Hematopoietic multipotent progenitor cell treated with erythropoietin and hydrocortisone succinate and interleukin-3 and kit ligand, for 8 days (in vitro differentiated cells): ENCODE measurements at places on chromosomes 2 and 18.
A peak's percentile ranks its signal among the peaks of the same experiment; 100 is the strongest.

DNA sequence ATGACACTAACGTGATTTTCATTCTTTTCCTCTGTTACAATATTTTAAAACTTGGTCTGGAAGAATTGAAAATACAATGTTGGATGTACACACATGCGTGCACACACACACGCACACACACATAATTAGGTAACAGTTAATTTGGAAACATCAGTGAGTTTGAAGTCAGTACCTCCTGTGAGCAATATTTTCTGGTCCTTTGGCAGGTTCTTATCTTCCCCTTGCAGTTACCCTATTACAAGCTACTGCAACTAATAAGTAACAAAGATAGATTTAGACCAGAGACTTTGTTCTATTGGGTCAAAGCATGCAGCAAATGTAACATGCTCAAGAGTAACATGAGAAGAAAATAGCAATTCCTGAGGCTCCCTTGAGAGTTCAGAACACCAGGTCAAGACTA, 73.3 kb downstream of the ZNF385B start:
- DNase-seq = peak; percentile 66

DNA sequence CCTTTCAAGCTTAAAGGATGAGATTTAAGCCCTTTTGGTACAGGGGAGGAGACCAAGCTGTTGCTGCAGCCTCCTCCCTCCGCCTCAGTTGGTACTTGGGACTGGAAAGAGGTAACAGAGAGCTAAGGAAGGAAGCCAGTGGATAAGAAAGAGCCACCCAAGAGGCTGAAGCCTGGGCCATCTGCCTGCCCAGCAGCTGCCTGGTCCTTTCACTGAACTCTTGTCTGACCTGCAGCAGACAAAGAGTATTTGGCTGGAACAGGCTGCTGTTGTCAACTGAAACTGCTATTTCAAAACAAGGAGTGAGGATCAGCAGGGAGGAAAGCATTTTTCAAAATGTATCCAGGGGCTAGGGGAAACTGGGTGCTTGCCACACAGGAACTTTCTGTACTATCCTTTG, 30.3 kb downstream of the TNS1 start:
- DNase-seq = no peak

- no peak for DNase-seq
Measured at GRCh38 chr2:102755284-102755683, 6.5 kb upstream of the TMEM182 start.

- DNase-seq = no peak
Measured at GRCh38 chr18:27008575-27008974, 143.1 kb upstream of the AQP4 start.

- no peak for DNase-seq
Measured at GRCh38 chr2:19623488-19623887, 265.1 kb upstream of the OSR1 start.

- DNase-seq = no peak
Measured at GRCh38 chr2:44335806-44336538, 25.3 kb downstream of the PREPL start.

DNA sequence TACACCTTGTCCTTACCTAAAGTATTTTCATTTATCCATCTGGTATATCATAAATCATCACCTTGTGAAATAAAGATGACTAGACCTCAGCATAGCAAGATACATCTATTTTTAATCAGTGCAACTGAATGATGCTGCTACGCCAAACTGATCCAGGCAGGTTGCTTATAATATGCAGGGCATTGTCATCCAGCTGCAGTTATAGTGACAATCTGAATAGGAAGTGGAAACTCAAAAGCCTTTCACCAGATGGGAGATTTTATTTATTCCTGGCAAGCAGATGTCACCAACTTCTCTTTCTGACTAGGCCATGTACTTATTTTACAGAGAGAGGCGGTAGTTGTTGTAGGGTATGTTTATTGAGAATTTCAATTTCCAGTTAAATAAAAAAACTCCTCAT, 747.3 kb downstream of the ADCYAP1 start:
- no peak for DNase-seq

- no peak for DNase-seq
Measured at GRCh38 chr2:129738799-129739198, 240.7 kb upstream of the RAB6C start.
